ENCODE measurements at places on chromosomes 16 and 17.

DNA sequence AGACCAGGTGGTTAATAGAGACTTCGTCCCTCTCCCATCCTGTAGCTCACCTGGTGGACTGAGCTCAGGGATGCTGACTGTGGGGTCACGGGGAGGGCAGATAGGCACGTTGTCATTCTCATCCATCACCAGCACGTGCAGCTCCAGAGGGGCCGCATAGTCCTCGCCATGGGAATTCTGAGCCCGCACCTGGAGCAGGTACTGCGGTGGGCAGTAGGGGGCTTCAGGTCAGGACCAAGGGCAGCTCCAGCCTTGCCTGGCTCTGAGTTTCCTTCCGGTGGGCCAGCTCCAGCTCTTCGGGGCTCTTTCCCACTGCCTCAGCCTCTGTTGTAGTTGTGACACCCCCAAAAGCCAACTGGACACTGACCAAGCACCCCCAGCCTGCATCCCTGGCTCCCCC lies 5.6 kb downstream of the CDH16 start:
- no peak for DNase-seq

DNA sequence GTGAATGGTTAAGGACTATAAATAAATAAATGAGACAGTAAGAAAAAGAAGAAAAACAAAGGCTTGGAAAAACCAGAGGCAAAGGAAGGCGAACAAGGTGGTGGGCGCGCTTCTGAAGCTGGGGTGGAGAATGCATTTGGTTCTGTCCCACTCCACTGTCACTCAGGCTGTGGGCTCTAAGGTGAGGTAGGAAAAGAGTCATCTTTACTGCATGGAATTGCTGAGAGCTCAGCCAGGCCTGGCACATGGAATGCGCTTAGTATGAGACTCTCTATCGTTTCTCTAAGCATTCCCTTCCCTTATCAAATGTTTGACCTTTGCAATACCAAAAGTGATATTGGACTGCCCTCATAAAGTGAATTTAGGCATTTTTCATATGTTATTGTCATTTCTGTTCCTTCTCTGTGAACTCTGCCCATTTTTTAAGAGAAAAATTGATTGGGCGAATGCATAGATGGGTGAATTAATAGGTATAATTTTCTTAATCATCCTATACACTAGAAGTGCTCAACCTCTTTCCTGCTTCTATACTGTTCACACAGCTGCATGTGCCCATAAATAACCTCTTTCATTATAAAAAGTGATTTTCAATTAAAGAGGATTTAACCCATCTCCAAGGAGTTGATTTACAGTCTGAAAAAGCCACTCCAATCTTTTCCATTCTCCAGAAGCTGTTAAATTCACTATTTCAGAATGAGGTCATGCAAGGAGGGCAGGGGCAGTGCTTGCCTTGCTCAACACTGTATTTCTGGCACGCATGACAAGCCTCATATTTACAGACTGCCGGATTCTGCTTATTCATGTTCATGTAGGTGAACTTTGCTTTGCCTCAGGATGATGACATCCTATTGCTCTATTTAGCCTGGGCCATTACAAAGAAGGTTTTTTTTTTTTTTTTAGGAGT lies 87.7 kb downstream of the MYH10 start:
- DNase-seq, result no peak

GRCh38 chr16:81997738-81998137 lies 13.5 kb downstream of the SDR42E1 start:
- peak; percentile 35 for DNase-seq

DNA sequence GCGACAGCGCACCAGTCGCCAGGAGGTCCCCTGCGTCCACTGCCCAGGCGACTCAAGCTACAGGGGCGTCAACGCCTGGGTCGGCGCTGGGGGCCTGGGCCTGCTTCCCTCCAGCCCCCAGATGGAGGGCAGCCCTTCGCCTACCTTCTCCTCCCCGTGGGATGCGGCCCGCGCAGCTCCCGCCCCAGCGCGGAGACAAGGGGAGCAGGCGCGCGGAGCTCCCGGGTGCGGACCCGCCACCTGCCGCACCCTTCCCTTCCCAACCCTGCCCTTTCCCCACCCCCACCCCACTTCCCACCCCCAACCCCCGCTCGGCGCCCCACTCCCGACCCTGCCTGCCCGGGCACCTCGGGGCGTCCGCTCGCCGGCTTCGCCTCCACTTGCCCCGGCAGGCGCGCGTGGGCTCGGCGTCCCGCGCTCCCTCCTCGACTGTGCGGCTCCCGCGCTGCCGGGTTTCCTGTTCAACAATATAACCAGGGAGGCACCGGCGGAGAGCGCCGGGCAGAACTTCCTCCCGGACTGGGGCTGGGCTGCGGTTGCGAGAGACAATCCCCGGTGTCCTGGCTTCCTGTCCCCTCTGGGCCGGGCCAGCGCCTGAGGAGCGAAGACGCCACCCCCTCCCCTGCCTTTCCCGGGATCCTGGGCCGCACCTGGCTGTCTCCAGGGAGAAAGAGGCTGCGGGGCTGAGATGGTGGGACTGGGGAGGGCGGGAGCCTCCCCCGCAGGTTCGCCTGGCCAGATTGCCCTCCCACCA lies at the start of gene ARHGAP27:
ARHGAP27 (minus strand) TSS at position 466 of the 754 bp plus-strand sequence. CDS start 2,591 bp downstream, outside the sequence.
- no peak for DNase-seq

GRCh38 chr17:74832421-74832820 lies 27.3 kb downstream of the GRIN2C start:
- DNase-seq, result no peak

DNA sequence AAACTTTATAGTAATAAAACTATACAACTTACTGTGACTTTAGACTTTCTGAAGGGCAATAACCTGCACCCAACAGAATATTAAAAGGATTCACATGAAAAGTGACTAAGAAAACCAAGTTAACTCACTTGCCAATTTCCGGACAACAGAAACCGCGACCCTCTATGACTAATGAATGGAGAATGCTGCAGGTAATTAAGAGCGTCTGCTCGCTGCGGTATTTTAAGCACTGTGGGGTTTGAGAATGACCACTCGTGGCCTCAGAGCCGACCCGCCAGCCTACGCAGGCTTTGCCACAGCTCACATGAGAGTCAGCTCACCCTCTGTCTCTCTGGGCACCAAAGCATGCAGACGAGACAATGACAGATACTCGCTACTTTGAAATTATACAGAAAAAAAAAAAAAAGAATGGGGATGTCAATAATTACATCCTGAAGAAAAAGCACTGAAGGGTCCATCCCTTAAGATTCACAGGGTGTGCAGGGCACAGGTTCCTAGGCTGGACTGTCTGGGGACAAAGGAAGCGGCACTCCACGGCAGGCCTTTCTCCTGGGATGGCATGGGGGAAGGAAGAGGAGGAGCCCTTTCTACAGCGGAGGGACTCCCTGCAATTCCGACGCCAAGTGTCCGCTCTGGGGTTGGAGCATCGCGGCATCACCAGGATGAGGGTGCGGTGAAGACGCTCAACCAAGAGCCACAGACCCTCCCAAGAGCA lies 35.0 kb downstream of the ZCCHC14 start:
- peak; percentile 84 for DNase-seq

GRCh38 chr17:58568044-58568799 lies 53.8 kb upstream of the MTMR4 start:
- DNase-seq, result no peak

GRCh38 chr17:33925649-33926048 lies 329.4 kb upstream of the CCL2 start:
- DNase-seq, result no peak

DNA sequence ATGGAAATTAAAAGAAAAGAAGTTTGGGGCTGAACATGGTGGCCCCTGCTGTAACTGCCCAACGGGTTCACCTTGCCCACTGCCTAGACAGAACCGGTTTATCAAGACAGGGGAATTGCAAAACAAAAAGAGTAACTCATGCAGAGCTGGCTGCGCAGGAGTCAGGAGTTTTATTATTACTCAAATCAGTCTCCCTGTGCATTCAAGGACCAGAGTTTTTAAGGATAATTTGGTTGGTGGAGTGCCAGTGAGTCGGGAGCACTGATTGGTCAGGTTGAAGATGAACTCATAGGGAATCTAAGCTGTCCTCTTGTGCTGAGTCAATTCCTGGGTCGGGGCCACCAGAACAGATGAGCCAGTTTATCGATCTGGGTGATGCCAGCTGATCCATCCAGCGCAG lies 4.4 kb upstream of the SCPEP1 start:
- no peak for DNase-seq

DNA sequence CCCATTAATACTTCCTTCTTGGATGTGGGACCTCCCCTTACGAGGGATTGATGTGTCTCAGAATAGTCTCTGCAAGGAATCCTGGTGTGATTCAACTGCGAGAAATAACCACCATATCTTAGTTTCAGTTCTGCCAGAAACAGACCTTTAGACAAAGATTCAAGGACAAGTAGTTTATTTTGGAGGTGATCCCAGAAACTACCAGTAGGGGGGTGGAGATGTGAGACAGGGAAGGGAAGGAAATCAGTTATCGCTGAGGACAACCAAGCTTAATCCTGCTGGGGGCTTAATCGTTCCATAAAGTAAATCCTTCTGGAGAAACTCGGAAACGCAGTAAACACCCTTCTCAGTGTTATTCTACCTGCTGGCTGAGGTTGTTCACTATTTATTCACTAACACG lies 5.0 kb upstream of the SDR42E1 start:
- peak; percentile 28 for DNase-seq

DNA sequence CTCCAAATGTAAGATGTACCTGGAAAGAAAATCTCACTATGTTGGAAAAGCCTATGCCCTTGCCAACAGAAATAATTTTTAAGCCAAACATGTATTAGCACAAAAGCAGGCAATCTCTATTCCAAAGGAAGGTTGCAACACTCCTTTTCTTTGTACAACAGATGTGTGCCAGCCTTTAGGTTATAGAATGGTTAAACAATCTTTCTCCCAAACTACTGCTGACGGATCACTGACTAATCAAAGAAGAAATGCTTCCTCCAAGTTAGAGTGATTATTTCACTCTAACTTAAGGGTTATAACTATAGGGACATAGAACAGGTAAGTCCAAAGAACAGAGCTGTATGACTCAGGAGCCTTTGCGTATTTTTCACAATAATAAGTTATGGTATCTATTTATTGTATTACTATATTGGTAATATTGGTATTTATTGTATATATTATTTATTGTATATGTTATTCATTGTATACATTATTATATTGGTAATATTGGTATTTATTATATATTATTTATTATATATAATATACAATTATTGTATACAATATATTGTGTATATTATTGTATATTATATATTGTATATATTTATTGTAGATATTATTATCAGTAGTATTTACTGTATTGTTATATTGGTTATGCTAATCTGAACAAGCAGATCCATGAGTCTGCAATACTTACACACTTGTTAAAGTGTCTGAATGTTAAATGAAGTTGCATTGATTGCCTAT lies 36.7 kb upstream of the ABCA5 start:
- DNase-seq, result no peak

DNA sequence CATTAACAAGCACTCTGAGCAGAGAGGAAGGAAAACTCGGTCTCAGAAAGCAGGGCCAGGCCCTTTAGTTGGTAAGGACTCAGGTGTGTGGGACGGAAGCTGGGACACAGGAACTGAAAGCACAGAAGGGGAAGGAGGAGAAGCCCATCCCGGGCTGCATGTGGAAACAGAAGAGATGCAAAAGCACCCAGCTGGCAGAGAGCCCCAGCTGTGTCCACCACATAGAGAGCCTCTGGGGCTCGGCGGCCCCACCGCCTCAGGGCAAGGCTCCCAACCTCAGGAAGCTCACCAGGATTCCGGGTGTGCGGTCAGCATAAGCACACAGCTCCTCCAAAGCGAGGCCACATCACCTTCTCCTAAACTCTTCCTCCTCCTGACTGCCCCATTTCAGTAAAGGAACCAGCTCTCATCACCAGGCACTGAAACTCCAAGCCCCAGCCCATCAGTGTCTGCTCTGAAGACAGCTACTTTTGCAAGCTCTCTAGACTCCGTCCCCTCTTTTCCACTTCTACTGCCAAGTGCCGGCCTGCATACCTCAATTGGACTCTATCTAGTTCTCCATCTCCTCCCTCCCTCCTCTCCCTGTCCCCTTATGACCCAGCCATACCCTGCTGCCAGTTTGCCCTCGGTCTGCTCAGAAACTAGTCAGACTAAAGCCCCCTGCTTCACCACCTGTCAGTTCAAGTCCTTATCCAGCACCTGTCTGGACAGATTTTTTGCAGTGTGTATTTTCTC lies 6.0 kb downstream of the ST3GAL2 start:
- peak; percentile 44 for DNase-seq

DNA sequence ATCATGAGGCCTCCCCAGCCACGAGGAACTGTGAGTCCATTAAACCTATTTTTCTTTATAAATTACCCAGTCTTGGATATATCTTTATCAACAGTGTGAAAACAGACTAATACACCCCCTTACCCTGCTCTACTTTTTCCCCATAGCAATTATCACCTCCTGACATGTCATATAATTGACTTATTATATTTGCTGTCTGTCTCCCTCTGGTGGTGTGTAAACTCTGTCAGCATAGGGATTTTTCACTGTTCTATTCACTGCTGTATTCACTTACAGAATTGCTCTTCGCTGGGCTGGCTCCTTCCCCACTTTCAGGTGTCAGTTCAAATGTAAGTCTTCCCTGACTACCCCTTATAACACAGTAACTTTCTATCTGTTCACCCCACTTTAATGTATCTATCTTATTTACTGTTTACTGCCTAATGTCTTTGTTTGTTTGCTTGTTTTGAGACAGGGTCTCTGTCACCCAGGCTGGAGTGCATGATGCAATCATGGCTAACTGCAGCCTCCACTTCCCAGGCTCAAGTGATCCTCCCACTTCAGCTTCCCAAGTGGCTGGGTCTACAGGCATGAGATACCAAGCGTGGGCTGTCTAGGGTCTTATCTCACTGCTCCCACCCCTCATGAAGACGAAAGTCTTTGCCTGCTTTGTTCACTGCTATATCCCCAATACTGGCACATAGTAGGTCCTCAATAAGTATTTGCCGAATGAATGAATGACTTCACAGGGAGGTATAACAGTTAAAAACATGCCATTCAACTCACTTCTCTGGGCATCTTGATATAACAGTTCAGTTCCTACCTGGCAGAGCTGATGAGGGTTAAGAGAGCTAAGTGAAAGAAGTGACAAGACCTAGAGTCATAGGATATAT lies 52.4 kb upstream of the CDH3 start:
- DNase-seq, result no peak

All from H54 (cell line).